CD4-positive, alpha-beta T cell treated with Interferon alpha-2 for 1 hour (primary cell): ENCODE measurements at places on chromosomes 7 and 10.

GRCh38 chr7:27665531-27665930 is 2.8 kb upstream of the HIBADH start:
- DNase-seq, result no peak

GRCh38 chr10:110303681-110304080 is 1.0 kb downstream of the SMNDC1 start:
- no peak for DNase-seq

DNA sequence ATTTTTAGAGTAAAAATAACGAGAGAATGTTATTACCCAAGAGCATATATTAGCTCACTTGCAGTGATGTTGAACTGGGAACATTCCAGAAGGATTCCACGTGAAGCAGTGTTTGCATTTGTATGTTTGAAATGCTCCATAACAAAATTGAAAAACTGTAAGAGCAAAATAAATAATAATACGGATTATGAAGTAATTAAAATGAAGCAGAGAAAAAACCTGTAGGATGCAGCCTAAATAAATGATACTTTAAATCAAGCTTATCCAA is 203.3 kb downstream of the BAMBI start:
- no peak for DNase-seq

- no peak for DNase-seq
Observed at GRCh38 chr10:23585666-23586065, 146.8 kb downstream of the OTUD1 start.

DNA sequence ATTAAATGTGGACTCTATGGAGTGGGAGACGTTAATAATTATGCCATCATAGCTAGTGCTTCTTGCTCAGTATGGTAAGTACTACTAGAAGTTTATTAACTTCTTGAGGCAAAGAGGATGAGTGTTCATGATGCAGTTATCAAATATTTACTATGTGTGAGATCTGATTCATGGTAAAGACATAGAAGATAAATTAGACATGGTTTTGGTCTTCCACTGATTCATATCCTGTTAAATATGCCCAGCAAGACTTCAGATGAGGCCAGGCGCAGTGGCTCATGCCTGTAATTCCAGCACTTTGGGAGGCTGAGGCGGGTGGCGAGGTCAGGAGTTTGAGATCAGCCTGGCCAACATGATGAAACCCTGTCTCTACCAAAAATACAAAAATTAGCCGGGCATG is 547.1 kb upstream of the ANKRD30A start:
- DNase-seq, result no peak

DNA sequence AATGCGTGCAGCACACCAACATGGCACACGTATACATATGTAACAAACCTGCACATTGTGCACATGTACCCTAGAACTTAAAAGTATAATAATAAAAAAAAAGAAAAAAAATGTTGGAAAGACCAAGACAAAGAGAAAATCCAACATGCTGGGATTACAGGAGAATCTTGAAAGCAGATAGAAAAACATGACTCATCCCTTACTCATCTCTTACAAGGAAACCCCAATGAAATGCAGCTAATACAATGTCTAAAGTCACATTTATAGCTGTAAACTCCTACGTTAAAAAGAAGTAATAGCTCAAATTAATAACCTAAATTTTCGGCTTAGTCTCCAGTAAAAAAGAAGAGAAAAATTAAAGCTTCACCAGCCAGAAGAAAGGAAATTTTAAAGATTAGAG is 47.5 kb upstream of the DGKB start:
- DNase-seq, result no peak

DNA sequence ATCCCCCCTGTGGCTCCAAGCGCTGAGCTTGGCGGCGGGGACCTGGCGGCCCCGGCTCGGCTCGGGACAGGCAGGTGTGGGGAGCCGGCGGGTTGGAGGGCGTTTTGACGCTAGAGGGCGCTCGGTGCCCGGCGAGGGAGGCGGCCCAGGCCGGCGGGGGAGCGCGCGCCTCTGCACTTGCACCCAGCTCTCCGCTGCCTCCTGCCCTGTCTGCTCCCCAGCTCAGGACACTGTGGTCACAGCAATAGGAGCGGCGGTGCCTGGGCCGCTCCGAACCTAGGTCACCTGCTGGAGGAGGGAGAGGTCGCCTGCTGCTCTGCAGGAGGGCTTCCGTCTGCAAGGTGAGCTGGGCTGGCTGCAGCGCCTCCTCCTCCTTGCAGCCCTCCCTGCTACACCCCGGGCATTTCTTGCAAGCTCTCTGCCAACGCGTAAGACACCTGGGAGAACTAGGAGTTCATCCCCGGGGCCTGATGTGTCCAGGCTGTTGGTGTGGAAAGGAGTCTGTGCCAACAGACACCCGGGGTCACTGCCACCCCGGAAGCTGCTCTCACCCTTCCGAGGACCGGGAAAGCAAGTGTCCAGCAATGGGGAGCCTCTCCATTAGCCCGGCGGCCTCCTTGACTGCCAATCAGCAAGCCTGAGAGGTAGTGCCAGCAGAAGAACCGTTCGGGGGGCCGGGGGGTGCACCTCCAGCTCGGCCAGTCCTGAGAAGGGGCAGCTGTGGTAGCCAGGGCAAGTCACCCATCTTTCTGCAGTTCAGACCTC is 620.4 kb downstream of the GALNT17 start:
- no peak for DNase-seq

- no peak for DNase-seq
Observed at GRCh38 chr10:21135023-21135931, 238.2 kb upstream of the NEBL start.

GRCh38 chr7:156993021-156993924 is 17.2 kb downstream of the MNX1 start:
- no peak for DNase-seq

DNA sequence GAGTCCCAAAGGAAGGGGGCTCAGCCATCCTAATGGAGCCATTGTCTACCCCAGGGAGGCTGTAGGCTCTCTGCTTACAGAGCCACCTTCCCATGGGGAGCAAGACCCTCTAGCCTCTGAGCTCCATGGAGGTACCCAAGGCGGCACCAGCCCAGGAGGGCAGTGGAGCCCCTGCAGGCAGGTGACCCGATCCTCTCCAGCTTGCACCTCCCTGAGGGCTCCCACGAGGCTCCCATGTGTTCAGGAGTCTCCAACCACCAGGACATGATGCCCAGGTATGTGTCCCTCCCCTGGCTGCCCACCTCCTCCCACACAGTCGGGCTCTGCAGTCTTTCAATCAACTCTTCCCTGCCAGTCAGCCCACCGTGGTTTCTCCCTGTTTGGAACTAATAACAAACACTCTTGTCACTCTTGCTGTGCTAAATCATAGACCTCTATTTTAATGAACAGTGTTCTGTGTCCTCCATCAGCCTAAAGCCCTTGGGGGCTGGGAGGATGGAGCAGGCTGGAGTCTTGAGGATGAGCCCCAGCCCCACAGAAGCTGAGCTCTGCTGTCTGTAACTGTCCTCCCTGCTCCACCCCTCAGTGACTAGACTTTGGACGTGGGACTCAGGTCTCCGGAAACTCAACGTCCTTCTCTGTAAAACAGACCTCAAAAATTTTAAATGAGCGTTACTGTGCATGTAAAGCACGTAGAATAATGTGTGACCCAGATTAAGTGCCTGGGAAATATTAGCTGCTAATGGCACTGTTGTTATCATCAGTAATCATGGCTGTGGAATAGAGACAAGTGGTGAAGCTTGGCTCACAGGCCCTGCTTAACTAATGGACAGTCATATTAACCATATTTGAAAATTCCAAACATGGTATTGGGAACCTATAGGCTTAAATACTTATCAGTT is 298.9 kb downstream of the WDR37 start:
- no peak for DNase-seq

DNA sequence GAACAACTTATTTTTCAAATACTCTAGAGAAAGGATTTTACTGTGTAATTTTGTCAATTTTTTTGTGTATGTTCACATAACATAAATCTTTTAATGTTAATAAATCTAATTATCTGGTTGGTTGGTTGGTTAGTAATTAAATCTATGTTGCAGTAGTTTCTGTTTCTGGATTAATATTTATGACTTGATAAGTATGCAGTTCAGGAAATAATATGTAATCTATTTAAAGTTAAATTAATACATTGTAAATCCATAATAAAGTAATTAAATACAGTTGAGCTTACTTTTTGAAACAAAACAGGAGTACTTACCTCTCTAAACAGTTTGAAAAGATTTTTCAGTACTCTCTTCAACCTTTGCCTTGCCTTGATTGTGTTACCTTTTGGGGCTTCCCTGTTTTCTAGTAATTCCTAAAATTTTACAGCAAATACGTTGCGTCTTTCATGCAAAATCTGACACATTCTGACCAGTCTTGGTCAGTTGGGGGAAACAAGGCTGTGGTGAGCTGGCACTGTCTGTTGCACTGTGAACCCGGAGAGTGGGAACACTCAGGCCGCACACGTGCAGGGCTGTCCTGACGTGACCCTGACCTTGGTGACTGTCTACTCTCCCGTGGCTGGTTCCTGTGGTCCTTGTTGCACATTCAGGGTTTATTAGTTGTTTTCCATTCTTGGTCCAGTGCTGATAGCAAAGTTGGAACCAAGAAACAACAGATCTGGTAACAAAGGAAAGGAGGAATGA is 45.6 kb upstream of the FGL2 start:
- no peak for DNase-seq

- DNase-seq, result no peak
Observed at GRCh38 chr10:2214805-2215204, 477.5 kb upstream of the ADARB2 start.

GRCh38 chr7:3641582-3641981 is 340.5 kb downstream of the SDK1 start:
- no peak for DNase-seq

- no peak for DNase-seq
Observed at GRCh38 chr10:74186678-74187077, 35.7 kb downstream of the ADK start.

- DNase-seq, result no peak
Observed at GRCh38 chr7:8444468-8444769, 11.0 kb downstream of the NXPH1 start.

DNA sequence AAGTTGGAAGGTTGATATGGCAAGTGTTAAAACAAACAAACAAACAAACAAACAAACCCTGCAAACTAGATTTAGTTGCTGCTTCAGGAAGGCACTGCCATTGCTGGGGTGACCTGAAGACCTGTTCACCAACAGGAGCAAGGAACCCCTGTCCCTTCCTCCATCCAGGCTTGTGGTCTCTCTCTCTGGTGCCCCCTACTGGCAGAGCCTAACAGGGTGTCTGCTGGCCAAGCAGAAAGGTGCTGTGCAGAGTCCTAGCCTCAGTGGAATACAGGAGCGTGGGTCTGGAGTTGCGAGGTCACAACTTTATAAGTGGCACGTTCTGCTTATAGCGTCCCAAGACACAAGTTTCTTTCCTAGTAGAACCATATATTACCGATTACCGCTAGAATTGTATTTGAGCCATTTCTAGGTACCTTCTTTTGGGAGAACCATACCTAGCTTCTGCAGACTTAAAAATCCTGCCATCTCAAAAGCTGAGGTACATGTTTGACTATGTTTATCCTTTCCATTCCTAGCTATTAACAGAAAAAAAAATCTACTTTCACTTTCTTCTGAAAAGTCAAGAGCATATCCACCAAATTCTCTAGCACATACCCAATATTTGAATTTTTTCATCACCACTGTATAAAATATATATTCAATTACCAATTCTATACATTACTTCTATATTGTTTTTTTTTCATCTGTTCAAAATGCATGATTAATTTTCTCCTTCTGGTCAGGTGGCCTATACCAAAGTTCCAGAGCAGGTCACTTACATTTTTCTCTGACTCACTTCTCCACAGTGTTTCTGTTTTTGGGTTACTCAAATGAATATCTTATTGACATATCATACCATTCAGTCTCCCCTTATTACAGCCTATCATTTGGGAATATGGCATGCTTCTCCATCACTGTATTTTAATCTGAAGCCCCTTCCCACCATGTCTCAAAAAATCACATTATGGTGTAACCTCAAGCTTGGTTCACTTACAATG is 29.1 kb upstream of the CALD1 start:
- peak; percentile 69 for DNase-seq

- peak; percentile 71 for DNase-seq
Observed at GRCh38 chr7:144842377-144842851, 6.6 kb upstream of the TPK1 start.

GRCh38 chr10:103614306-103615158 is 121.0 kb downstream of the NEURL1 start:
- DNase-seq, result no peak

DNA sequence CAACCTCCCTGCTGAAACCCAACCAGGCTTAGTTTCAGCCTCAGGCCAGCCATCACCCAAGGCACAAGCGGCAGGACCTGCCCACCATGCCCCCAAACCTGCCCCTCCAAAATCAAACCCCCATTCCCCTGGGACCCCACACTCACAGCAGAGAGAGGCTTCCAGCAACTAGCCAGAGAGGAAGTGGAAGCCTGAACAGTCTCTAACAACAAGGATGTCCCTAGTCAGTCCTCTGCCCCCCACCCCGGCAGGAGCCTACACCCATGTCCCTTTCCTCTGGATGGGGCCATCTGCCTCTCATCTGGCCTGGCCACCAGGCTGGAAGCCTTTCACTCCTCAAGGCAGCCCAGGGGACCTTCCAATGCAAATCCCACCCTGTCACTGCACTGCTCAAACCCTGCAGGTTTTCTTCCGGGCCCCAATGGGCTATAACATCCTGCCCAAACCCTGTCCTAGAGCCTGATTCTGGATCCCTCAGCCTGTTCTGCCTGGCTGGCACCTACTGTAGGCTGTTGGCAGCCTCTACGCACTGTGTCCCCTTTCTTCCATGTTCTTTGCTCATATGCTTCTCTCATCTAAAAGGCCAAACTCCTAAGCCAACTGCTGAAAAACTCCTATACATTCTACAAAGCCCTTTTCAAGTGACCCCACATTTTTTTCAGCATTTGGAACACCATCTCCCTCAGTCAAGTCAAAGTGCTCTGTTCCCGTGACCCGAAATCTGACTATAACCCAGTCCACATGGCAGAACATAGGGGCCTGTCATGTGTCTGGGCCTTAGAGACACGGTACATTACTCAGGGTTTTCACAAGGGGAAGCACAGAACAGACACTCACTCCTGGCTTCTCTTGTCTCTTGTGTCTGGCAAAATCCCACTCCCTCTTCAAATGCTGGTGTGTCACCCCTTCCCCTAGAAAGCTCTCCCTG is 253.3 kb downstream of the TNS3 start:
- no peak for DNase-seq

DNA sequence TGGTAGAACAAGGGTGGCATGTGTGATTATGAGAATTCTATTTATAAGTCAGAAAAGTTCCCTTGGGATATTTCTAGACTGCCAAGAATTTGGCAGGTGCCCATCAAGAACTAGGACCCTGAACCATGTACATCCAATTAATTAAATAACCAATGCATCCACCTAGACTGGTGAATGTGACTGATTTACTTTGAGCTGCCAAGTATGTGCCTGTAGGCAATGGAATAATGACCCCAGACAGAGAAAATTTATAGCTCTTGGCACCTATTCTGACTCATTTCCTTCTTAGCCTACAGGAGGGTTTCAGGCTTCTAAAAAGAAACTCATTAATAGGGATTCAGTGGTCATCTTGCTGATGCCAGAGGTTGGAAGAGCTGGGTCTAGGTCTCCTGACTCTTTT is 54.9 kb downstream of the KCNH2 start:
- DNase-seq, result no peak
